ENCODE measurements at places on chromosomes 2 and 18.

GRCh38 chr2:46460241-46460921 is 19.0 kb upstream of the TMEM247 start:
- no peak for DNase-seq

GRCh38 chr2:5696404-5696944 is 4.3 kb downstream of the SOX11 start:
- no peak for DNase-seq

GRCh38 chr18:32831781-32832180 is 59.0 kb upstream of the KLHL14 start:
- no peak for DNase-seq

DNA sequence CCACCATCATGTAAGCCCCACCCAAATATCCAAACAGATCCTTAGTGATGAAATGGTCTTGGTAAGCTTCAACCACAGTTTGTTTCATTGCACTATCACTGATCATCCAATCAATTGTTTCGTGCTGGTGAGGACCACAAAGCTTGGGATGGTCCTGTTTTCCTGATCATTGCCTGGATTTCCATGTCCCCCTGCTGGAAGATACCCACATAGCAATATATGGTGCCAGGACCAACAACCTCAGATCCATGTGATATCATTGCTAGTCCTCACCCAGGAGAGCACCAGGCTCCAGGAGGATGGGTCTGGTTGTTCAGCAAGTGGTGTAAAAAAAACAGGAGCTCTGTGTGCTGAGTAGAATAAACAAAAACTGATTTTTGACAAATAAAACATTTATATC is 206.5 kb upstream of the SH3BP4 start:
- no peak for DNase-seq

GRCh38 chr2:229780856-229781773 is 66.8 kb upstream of the DNER start:
- no peak for DNase-seq

GRCh38 chr2:240428245-240428644 is 7.2 kb upstream of the GPC1 start:
- DNase-seq: no peak

GRCh38 chr2:101998896-101999789 is 7.4 kb downstream of the IL1R2 start:
- no peak for DNase-seq

GRCh38 chr2:88874063-88874657 is 182.7 kb downstream of the RPIA start:
- peak; percentile 34 for DNase-seq

Data from HAP-1 (cell line).